ENCODE measurements at places on chromosomes 5 and 9.

- DNase-seq: peak; percentile 70
Measured at GRCh38 chr9:133103183-133103986, 17.7 kb downstream of the RALGDS start.

- DNase-seq: peak; percentile 14
Measured at GRCh38 chr5:28014779-28015178, 976.4 kb upstream of the CDH9 start.

DNA sequence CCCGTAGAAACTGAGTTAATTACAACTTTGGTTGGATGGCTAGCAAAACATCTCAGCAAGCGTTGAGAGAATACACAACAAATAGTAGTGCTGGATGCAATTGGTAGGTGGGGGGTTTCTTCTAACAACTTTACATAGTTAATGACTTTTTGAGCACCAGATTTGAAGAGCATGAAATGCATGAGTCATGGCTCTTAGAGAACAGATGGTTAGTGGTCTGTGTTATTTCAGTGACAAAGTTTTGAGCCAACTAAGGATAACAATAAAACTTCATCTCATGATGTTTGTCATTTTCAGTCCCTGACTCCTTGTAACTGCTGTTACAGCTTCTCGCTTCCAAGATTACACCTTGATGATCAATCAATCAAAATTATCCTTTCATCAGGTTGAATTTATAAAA is 399.0 kb upstream of the BRINP1 start:
- DNase-seq: no peak

GRCh38 chr5:78591972-78592700 is 56.4 kb downstream of the LHFPL2 start:
- DNase-seq: no peak

DNA sequence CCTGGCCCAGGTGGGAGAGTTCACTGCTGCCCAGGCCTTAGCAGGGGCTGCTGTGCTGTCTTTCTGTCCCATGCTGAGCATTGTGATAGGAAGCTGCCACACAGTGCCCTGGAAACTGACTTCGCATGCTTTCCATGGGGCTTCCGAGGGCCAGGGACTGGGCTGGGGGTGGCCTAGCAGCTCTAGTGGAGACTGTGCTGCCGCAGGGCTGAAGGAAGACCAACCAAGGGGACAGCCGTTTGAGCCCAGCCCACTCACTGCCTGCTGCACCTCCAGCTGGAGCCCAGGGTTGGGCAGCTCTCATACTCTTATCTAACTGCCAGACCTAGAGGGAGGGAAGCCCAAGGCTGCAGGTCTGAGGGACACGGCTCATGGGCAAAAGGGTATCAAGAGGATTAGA is 79.2 kb downstream of the RGS3 start:
- peak; percentile 29 for DNase-seq

DNA sequence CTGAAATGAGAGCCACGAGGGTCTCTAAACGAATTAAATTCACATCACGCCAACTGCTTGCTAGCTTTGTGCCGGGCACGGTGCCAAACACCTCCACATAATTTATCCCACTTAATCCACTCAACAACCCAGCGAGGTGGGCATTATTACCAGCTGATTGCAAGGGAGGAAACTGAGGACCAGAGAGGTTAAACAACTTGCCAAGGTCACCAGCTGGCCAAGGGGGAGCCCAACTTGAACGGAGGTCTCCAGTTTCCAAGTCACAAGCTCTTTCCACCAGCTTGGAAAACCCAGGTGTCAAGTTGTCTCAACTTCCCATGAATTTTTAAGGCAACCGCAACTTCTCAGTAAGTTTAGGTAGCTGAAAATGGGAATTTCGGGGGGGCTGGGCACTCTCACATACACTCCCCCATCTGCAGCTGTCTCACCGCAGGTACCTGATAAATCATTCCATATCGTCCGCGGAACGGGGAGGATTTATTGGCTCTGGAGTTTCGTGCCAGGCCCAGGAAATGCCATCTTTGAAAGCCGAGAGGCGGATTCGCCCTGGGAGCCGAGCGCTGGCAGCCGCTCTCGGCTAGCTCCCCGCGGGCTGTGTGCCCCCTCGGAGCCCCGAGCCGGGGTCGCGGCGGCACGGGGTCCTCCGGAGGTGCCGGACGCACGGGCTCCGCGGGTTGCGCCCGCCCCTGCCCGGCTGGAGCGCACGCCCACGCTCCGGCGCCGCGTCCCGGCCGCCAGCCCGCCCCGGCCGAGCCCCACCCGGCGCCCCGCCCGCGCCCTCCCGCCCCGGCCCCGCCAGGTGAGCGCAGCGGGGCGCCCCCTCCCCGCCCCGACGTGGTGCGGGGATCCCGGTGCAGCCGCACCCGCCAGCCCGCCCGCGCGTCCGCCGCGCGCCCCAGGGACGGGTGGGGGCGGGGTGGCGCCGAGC is 617 bp downstream of the PTPN3 start:
- no peak for DNase-seq

DNA sequence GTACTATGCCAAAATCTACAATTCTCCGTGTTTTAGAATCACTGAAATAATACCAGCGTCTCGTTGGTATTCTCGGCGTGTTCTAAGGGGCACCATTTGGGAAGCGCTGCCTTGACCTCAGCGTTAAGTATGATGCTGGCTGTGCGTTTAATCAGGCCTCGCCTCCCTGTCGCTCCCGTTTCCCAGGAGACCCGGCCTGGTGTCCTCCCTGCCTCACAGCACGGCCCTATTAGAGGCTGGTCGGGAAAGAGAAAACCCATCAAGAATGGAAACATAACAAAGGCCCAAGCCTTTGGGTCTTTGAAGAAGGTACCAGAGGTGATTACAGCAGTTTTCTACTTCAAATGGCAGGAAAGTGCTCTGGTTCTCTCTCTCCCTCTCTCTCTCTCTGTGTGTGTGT is 30.0 kb downstream of the GFPT2 start:
- DNase-seq: no peak

- no peak for DNase-seq
Measured at GRCh38 chr5:3217771-3218495, 377.7 kb upstream of the IRX1 start.

- no peak for DNase-seq
Measured at GRCh38 chr9:118209343-118209742, 505.1 kb downstream of the TLR4 start.

DNA sequence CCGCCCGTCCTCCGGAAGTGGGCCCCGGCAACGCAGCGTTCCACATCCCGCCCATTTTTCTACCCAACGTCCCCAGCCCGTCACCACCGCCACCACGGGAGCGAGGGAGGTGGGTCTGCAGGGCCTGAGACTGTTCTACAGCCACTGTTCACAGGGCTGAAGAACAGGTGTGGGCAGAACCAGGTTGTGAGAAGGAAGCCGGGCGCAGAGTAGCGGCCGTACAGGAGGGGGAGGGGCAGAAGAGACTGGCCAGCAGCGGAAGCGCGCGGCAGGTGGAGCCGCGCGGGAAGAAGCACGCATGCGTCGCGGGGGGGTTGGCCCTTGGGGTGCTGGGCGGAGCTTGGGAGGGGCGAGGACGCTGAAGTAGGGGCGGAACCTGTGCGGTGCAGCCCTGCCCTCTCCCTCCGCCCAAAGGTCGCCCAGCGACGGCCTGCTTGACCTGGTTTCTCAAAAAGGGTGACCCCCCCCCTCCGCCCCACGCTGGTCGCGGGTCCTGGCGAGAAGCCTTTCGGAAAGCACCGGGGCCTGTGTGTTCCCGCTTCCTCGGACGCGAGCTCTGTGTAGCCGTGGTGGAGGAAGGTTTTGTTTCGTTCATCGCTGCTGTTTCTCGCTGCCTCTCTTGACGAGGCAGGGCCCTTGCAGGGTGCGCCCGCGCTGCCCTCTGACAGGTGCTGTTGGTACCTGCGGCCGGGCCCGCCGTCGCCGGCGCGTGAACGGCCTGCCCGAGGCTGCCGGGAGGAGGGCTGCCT is 7.8 kb upstream of the MGAT1 start:
- peak; percentile 97 for DNase-seq

GRCh38 chr5:142924135-142924883 is 154.1 kb downstream of the ARHGAP26 start:
- no peak for DNase-seq

DNA sequence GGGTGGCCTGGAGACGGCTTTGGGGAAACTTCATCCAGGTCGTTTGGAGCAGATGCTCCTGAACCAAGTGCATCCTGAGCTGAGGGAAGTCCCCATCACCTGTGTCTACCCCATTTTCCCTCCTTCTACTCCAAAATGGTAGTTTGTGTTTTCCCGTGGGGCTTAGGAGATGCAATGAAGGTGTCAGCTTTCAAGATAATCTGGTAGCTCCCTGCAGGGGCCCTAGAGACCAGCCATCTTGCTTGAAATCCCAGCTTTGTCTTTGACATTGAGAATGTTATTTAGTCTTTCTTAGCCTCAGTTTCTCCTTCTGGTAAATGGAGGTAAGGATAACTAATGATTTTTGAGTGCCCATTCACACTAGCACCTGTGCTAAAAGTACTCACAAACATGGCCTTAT is 77.4 kb downstream of the WWC1 start:
- no peak for DNase-seq

- DNase-seq: no peak
Measured at GRCh38 chr5:35442885-35443639, 174.6 kb upstream of the SPEF2 start.

All from cardiac muscle cell (in vitro differentiated cells and primary cell).